Cardiac septum (tissue), 1 donor: ENCODE measurements at places on chromosomes 13 and 19. TPM values are rescaled to one million over a fixed set of nuclear protein-coding genes. Genes with fewer than 3 reads are reported as not detected.

DNA sequence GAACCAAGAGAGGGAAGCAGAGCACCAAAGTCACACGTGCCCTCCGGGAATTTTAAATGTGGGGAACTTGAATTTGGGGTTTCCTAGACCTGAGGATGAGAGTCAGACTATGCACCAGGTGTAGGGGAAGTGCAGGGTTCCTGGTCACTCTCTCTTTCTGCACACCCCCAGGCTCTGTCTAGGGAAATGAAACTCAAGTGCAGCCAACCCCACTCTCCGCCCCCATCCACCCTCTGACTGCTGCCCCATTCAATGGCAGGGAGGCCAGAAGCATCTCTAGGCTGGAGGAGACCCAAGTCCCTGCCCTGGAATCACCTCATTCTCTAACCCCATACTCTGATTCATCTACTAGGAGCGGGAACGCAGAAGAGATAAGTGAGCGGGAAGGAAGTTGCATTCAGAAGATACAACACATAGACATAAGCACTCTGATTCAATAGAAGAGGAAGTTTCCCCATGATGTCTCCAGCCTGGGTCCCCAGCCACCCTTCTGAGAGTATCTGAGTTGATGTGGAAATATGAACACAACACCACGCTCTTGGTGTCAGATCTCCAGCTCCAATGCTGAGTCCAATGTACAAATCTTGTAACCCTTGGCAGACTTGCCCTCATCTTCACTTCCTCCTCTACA lies 4.7 kb upstream of the SIGLEC14 start:
- no peak for DNase-seq

DNA sequence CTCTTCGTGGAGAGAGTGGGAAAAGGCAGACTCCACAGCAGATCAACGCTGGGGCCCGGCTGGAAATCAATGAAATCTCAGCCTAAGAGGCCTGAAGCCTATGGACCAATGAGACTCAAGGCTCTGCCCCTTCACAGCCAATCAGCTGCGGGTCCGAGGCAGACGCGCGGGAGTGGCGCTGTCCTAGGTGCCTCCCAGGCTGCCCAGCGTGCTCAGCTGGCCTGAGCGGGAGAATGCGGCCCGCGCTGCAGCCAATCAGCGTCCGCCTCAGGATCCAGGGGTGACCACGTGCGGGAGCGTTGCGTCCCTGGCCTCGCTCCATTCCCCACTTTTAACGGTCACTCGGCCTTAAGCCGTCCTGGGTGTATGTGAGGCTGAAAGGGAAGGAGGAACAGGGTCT lies at the start of gene ZBTB32:
ZBTB32 (plus strand) TSS at position 341 of the 400 bp plus-strand sequence. CDS start 10,069 bp downstream, outside the sequence.
- DNase-seq: no peak

DNA sequence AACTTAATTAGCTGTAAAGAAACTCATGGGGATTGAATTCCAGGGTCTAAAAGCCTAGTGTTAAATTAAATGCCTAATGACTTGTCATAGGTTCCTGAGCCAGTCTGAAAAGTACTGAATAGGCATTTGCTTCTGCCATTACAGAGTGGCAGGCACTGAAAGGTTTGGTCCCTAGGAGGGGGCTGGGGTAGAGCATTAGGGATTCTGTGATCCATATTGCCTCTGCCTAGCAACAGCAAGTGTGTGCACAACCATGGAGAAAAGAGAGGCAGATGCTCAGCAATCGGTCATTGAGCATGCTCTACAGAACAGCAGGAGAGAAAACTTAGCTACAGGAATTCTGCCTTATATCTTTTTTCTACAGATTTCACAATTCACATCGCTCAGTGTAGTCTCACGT lies 133.5 kb downstream of the TRPC4 start:
- DNase-seq: no peak

DNA sequence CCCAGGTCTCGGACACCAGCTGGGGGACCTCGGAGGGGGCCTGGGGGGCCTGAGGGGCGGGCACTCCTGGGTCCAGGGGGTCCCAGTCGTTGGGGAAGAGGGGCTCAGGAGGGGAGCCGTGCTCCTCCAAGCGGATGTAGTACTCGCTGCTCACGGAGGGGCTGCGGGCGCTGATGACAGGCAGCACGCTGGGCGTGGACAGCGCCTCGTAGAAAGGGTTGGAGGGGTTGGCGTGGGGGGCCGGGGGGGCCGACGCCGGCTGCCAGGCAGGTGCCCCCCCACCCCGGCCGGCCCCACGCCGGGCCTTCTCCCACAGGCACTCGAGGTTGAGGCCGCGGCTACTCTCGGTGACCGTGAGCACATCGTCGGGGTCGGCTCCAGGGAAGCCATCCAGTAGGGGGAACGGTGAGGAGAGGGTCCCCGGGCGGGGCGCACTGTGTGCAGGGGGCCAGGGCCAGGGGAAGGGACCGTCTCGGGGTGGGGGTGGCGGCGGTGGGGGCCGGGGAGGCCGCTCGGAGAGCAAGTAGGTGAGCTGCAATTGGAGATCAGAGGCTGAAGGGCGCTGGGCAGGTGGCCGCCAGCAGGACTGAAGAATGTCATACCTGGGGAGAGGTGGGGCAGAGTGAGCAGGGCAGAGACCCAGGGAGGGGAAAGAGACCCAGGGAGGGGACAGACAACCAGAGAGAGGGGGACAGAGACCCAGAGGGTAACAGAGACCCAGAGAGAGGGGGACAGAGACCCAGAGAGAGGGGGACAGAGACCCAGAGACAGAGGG lies 12.1 kb downstream of the LMTK3 start:
- DNase-seq: no peak

DNA sequence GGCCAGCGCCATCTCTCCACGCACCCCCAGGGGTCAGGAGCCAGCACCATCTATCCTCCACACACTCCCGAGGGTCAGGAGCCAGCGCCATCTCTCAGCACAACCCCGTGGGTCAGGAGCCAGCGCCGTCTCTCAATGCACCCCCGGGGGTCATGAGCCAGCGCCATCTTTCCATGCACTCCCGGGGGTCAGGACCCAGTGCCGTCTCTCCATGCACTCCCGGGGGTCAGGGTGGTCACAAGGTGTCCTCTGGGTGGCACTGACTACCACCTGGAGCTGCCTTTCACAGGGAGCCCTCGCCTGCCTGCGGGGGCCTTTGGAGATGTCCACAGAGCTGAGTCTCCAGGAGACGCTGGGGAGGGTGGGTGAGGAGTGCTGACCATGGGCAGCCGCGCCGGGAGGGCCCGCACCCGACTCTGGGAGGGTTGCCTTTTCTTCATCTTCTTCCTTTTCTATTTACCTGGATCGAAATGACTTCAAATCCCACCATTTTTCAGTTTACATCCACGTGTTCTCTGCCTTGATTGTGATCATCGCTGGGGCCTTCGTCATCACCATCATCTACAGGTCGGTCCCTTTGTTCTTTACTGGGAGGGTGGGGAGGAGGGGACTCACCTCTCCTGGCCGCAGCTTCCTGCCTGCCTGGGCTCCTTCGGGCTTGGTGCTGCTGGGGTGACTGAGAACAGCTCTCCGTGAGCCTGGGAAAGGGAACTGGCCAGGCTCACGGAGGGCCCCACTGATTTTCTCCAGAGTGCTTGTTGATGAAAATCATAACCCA lies 19.1 kb downstream of the TEX29 start:
- DNase-seq: no peak

DNA sequence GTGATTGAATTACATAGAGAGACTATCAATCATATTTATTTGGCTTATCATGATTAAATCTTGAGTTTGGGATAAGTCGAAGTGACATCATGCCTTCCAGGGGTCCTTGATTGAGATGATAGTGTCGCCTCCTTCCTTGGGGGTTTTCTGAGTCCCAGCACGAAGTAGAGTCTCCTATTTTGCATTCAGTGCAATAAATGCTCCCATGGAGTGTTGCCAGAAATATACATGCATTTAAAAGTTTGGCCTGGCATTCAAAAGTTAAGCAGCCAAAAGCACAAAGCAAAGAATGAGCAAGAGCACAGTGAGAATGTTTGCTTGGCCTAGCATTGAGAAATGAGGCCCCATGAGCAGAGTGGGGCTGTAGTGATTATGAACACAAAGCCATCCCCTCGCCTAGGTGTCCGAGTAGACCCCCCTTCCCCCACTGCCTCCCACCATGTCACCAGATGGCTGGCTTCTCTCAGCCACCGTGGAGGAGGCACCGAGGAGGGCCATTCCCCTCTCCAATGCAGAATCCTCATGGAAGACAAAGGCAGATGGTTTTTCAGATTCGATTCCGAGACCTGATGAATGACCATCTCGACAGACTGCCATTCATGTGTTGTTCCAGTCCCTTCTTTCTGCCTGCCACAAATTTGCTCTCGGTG lies 58.8 kb upstream of the UBL3 start:
- no peak for DNase-seq

- no peak for DNase-seq
Observed at GRCh38 chr13:27496536-27497273, 46.3 kb upstream of the MTIF3 start.

- DNase-seq: no peak
Observed at GRCh38 chr13:49938921-49939320, 2.8 kb upstream of the SPRYD7 start.

GRCh38 chr13:45303026-45303425 lies 38.0 kb downstream of the TPT1 start:
- DNase-seq: no peak

- no peak for DNase-seq
Observed at GRCh38 chr13:46799139-46799538, 2.2 kb upstream of the ESD start.

DNA sequence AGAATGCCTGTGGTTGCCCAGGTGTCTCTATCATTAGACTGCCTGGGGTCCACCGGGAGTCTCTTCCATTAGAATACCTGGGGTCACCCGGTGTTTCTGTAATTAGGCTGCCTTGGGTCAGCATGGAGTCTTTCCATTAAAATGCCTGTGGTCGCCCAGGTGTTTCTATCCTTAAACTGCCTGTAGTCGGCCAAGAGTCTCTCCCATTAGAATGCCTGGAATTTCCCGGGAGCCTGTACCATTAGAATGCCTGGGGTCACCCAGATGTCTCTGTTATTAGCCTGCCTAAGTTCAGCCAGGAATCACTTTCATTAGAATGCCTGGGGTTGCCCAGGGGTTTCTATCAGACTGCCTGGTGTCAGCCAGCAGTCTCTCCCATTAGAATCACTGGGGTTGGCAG lies 1492.8 kb downstream of the UQCRFS1 start:
- no peak for DNase-seq

GRCh38 chr13:77351315-77351714 lies 24.4 kb upstream of the MYCBP2 start:
- no peak for DNase-seq

- DNase-seq: no peak
Observed at GRCh38 chr19:31838163-31838815, 489.1 kb upstream of the TSHZ3 start.

- DNase-seq: peak; percentile 55
Observed at GRCh38 chr13:114112826-114113322, 19.5 kb downstream of the RASA3 start.

DNA sequence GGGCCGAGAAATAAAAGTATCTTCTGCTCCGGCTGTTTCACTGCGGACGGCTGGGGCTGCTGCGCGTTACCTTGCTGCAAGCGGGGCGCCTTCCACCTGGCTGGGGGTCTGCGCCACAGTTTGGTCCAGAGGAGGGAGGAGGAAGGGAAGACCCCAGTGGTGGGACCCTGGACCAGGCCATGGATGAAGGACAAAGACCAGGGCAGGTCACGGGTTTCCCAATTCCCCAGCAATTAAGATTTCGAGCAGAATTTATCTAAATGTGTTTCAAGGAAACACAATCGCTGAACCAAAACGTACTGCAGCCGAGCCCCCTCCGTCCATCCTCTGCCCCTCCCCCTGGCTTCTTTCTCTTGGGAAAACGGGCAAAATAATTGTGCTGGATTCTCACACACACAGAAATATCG lies 2.9 kb downstream of the SOX1 start:
- DNase-seq: no peak

GRCh38 chr13:111322001-111322915 lies 1.8 kb downstream of the TEX29 start:
- peak; percentile 60 for DNase-seq

The CD209 gene
- total RNA-seq: 7.6 TPM

The ARHGAP45 gene
- total RNA-seq: 3.7 TPM
